A172 (cell line): ENCODE measurements at places on chromosomes 1 and 21. TPM values are rescaled to one million over a fixed set of nuclear protein-coding genes. Genes with fewer than 3 reads are reported as not detected.

GRCh38 chr1:191498318-191498717 lies 659.9 kb upstream of the RGS18 start:
- peak; percentile 63 for DNase-seq

DNA sequence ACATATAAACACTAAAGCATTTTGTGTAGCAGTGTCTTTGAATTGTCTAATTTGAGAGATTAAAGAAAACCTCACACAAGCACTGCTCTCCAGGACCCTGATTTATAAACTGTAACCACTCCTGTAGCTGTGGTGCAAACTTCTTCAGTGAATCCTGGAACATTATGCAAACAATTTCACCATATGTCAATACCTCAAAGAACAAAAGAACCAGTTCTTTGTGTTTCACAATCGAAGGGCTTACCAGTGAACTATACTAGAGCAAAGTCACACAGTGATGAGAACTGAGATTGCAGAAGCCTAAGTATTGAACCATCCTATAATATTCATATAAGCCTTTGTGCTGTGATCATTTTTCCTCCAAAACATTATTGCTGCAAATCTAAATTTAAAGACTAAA lies 21.5 kb downstream of the DPH5 start:
- DNase-seq: no peak

LCE2A gene
- total RNA-seq: not detected in 2 replicates

DNA sequence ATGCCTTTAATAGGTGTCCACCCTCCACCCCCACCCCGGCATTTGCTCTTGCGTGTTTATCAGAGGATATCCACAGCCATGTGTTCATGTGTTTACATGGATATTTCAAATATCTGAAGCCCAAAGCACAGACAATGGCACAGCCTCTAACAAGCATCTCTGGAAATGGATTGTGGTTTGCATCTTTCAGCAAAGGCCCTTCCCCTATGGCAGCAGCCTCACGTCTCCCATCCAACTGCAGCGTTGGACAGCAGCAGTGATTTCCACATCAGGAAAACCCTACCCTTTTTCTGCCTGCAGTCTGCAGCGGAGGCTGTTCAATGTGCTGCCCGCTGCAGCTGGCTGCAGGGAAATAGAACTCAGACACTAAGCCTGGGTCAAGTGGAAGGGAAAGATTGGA lies 1.6 kb downstream of the RASSF5 start:
- no peak for DNase-seq

HPCA gene
- not detected in 2 replicates for total RNA-seq

NUDT4B gene
- total RNA-seq: 14.0 and 15.7 TPM in 2 replicates

DNA sequence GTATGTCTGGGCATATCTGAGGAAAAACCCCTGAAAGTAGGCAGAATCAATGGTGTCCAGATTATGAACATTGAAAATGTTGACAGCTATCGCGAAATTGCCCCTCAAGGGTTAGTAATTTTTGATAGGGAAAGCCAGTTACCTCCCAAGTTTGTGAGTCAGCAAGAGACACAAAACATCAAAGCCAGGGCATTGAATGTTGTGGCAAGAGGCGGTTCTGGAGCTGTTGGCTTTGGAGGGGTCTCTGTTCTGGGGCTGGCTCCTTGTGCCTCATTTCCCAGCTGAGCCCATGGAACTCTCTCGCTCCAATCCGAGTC lies 10.6 kb upstream of the S100A11 start:
- no peak for DNase-seq

GRCh38 chr1:196306421-196306820 lies 301.8 kb downstream of the KCNT2 start:
- no peak for DNase-seq

DNA sequence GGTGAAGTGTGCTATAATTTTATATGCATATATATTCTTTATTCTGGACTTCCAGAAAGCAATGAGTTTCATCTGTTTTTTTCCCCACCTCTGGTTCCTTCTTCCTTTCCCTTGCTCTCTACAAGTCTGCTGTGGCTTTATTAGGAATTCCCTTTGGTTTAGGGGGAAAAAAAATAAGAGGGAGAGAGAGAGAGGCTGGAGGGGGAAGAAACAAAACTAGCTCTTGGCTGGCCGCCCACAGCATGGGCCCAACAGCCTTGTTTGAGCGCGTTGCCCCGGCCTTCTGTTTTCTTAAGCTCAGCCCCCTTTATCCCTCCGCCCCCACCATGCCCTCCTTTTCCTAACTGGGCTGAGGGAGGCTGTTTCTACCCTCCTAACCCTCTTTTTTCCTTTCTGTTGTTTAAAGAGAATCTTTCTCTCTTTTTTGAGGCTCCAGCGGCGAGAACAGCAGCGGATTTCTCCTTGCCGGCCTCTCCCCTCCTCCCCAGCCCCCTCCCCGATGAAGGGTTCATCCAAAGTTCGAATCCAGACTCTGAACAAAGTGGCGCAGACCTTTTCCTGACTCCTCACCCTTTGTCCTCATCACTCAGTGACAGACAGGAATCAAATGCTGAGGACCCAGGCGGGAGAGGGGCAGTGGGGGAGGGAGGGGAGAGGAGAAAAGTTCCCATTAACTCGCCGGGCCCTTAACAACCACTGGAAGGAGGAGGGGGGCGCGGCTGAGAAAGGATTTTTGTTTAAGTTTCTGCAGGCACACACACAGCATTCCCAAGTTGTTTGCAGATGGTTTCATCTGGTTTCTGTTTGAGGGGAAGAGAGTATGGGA lies 29.7 kb downstream of the PBX1 start:
- DNase-seq: no peak

GREM2 gene
- 0.03 and 0.07 TPM in 2 replicates for total RNA-seq
